ENCODE measurements at places on chromosomes 12 and 14.

DNA sequence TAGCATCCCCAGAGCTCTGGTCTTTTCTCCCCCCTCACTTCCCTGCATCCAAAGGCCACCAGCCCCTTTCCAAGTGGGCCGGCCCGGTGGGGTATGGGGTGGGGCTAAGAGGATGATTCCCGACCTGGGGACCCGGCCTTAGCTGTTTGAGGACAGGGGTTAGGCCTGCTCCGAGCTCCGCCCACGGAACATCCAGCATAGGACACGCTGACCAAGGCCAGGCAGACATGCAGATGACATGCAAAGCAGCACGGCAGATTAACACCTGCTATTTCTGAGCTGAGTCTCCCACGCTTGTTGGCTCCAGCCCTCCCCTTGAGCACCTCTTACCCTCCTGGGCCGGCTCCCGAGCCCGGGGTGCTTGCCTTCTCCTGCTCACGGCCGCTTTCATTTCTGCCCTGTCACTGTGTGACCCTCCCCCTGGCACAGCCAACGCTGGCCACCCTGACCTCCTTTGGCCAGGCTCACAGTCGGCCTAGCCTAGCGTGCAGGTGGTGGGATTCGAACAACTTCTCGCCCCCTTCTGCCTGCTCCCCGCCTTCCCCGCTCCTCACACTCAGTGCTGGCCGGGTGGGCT, 40.2 kb downstream of the TEAD4 start:
- no peak for DNase-seq
- H3K4me1 ChIP-seq = no peaks in the 10 kb centered on the region
- H3K27ac ChIP-seq = peak overlapping the region; percentile 79
- no peaks in the 10 kb centered on the region for H3K36me3 ChIP-seq

- no peaks in the 10 kb centered on the region for H3K27me3 ChIP-seq
- H3K36me3 ChIP-seq = no peaks in the 10 kb centered on the region
- H3K4me3 ChIP-seq = no peak overlapping the region
- DNase-seq = no peak
- no peak overlapping the region for H3K27ac ChIP-seq
Observed at GRCh38 chr12:53575502-53576249, 50.5 kb downstream of the ATF7 start.

DNA sequence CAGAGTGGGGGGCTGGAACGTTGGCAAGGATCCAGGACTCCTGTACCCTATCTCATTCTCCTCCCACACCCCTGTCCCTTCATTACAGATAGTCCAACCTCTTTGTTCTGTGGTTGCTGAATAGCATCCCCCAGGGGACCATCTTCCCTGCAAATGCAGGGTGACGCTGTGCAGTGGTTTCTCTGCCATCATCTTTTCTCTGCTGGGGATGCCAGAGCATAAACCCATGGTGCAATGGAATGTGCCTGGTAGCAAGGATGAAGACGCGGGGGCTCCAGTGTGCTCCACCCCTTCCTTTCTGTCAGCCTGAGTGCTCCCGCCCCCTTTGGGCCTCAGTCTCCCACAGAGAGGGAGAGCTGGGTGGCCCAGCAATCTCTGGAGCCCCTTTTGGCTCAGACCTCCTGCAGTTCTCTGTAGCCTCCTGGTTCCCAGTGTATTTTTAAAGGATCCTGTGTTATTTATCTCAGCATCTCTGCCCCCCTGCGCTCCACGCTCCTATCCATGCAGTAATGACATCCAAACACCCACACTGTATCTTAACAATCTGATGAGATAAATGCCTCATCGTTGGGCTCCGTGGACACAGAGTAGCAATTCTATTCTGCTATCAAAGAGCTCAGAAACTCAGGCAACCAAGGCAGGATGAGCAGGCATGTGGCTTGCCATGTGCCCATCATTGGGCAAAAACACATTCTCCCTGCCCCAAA, 212.8 kb downstream of the CACNA1C start:
- peak overlapping the region; percentile 46 for H3K27ac ChIP-seq
- H3K4me1 ChIP-seq = peaks cover 64% of the 10 kb centered on the region
- no peak for DNase-seq

- no peaks in the 10 kb centered on the region for H3K4me1 ChIP-seq
- no peak overlapping the region for H3K27ac ChIP-seq
- no peaks in the 10 kb centered on the region for H3K36me3 ChIP-seq
- no peak for DNase-seq
Observed at GRCh38 chr14:74859757-74860552, 16.0 kb downstream of the PROX2 start.

DNA sequence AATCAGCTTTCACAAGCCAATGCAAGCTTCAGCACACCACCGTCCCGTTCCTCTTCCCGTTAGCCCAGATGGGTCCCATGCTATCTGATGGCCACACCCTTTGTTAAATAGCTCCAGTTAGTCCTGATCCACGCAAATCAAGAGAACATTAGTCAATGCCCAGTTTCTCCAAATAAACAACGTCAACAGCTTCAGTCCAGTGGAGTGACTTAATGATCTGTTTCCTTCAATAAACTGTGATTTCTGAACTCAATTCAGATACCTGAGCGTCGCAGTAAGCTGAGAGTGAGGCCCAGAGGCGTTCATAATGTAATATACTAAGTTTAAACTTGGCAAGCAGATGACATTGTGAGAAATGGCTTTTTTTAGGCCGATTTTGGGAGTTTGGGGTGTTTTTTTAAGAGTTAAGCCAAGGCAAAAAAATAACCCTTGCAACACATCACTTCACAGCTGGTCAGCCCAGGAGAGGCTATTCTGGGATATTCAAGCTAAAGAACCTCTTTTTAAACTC, 112.3 kb downstream of the ZFP36L1 start:
- H3K36me3 ChIP-seq = no peaks in the 10 kb centered on the region
- H3K4me1 ChIP-seq = peaks cover 44% of the 10 kb centered on the region
- DNase-seq = no peak
- H3K4me3 ChIP-seq = no peak overlapping the region

GRCh38 chr12:110766311-110767154, 23.8 kb upstream of the PPP1CC start:
- H3K4me1 ChIP-seq = no peaks in the 10 kb centered on the region
- no peaks in the 10 kb centered on the region for H3K27me3 ChIP-seq
- H3K27ac ChIP-seq = no peak overlapping the region
- no peak for DNase-seq
- no peak overlapping the region for H3K4me3 ChIP-seq

GRCh38 chr12:129844662-129845220, 59.1 kb downstream of the TMEM132D start:
- no peak overlapping the region for H3K27ac ChIP-seq
- H3K4me3 ChIP-seq = no peak overlapping the region
- H3K36me3 ChIP-seq = no peaks in the 10 kb centered on the region
- no peaks in the 10 kb centered on the region for H3K27me3 ChIP-seq

GRCh38 chr12:121753844-121754264, 39.6 kb downstream of the RHOF start:
- H3K4me3 ChIP-seq = no peak overlapping the region
- peaks cover 16% of the 10 kb centered on the region for H3K4me1 ChIP-seq
- H3K36me3 ChIP-seq = no peaks in the 10 kb centered on the region
- peak overlapping the region; percentile 48 for H3K27ac ChIP-seq
- H3K27me3 ChIP-seq = no peaks in the 10 kb centered on the region

GRCh38 chr14:24311837-24312615, 724 bp downstream of the LTB4R start:
- H3K36me3 ChIP-seq = peaks cover 3% of the 10 kb centered on the region
- no peaks in the 10 kb centered on the region for H3K27me3 ChIP-seq
- no peak for DNase-seq
- no peaks in the 10 kb centered on the region for H3K4me1 ChIP-seq
- H3K27ac ChIP-seq = peak overlapping the region; percentile 86

DNA sequence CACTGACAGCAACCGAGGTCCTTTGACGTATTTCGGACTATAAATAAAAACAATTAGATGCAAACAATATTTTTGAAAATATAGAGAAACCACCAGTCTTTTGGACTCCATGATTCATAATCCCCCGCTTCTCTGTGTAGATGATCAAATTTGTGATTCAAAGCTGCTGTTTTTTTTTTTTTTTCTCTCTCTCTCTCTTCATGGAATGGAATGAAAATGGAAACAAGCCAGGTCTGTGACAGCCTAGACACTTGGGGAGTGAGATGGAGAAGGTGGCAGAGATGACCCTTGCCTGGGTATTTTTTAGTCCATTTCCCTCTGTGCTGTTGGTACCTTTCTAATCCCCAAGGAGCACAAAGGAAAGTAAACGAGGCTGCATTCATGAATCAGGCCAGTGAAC, 248.5 kb downstream of the GLT1D1 start:
- no peak overlapping the region for H3K4me3 ChIP-seq
- no peaks in the 10 kb centered on the region for H3K36me3 ChIP-seq
- H3K27me3 ChIP-seq = no peaks in the 10 kb centered on the region
- no peak for DNase-seq
- no peaks in the 10 kb centered on the region for H3K4me1 ChIP-seq
- no peak overlapping the region for H3K27ac ChIP-seq

DNA sequence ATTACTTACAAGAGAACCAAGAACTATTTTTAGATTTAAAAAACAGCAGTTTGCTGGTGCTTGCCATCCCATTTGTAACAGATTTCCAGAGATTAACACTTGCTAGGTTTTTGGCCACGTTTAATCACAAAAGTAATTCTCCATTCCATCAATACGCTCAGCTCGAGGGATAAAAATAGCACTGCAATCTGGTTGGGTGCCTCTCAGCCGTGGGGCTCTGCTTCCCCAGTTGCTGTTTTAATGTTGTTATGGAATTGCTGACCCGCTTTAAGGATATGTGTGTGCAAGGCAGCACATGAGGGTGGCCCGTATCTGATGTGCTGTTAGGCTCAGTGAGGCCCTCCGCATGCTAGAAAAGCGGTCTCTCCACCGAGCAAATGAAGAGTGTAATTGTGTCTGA, 222.2 kb upstream of the TMEM260 start:
- H3K27me3 ChIP-seq = no peaks in the 10 kb centered on the region
- no peaks in the 10 kb centered on the region for H3K4me1 ChIP-seq
- no peak overlapping the region for H3K27ac ChIP-seq
- no peak for DNase-seq
- no peak overlapping the region for H3K4me3 ChIP-seq

GRCh38 chr12:3107071-3107583, 29.9 kb downstream of the TSPAN9 start:
- no peaks in the 10 kb centered on the region for H3K27me3 ChIP-seq
- H3K27ac ChIP-seq = no peak overlapping the region
- H3K4me3 ChIP-seq = no peak overlapping the region
- H3K36me3 ChIP-seq = no peaks in the 10 kb centered on the region
- H3K4me1 ChIP-seq = peaks cover 60% of the 10 kb centered on the region
- DNase-seq = no peak

DNA sequence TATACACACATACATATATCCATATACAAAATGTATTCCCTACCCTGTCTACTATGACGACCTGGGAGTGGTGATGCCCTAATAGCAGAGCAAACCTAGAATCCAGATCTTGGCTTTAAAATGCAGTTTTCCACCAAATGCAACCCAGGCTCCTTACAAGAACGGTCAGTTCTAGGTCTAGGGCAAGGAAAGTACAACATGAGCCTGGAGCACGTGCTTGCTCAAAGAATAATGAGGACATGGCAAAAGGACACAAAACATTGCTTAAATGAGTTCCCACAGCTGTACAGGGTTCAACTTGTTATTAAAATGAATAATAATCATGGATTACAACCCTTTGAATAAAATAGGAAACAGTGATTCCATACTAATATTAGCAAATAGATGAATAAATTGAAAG, 94.7 kb downstream of the TMCC3 start:
- no peak overlapping the region for H3K4me3 ChIP-seq
- no peaks in the 10 kb centered on the region for H3K36me3 ChIP-seq
- H3K27ac ChIP-seq = no peak overlapping the region
- no peaks in the 10 kb centered on the region for H3K4me1 ChIP-seq
- H3K27me3 ChIP-seq = no peaks in the 10 kb centered on the region

DNA sequence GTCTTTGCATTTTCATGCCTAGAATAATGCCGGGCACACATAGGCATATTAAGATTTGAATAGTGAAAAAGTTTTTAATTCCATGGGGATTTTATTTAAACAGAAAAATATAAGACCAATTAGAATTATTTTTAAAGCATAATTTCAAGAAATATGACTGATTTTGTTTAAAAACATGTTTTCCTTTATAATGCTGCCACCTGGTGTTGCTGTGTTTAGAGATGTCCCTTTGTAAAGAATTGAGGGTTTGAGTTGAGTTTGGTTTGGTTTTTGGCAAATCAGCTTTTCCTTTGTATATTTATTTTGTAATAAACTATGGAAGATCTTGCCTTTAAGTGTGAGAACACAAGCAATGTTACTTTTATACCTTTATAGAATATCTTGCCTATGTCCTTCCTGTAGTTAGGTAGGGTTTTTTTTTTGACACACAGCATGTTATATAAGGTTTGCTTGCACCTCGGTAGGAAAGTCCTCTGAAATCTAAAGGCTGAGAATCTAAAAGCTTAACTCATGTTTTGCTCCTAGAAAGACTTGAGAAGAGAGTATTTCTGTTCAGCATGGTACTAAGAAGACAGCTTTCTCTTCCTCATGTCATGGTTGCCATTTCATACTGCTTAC, 31.4 kb upstream of the SNAPC1 start:
- H3K27ac ChIP-seq = peak overlapping the region; percentile 35
- H3K4me1 ChIP-seq = peaks cover 7% of the 10 kb centered on the region
- H3K36me3 ChIP-seq = peaks cover 40% of the 10 kb centered on the region
- H3K27me3 ChIP-seq = no peaks in the 10 kb centered on the region

- no peaks in the 10 kb centered on the region for H3K4me1 ChIP-seq
- no peaks in the 10 kb centered on the region for H3K36me3 ChIP-seq
- no peak overlapping the region for H3K4me3 ChIP-seq
- H3K27me3 ChIP-seq = no peaks in the 10 kb centered on the region
Observed at GRCh38 chr12:125688223-125688622, 623.0 kb downstream of the AACS start.

DNA sequence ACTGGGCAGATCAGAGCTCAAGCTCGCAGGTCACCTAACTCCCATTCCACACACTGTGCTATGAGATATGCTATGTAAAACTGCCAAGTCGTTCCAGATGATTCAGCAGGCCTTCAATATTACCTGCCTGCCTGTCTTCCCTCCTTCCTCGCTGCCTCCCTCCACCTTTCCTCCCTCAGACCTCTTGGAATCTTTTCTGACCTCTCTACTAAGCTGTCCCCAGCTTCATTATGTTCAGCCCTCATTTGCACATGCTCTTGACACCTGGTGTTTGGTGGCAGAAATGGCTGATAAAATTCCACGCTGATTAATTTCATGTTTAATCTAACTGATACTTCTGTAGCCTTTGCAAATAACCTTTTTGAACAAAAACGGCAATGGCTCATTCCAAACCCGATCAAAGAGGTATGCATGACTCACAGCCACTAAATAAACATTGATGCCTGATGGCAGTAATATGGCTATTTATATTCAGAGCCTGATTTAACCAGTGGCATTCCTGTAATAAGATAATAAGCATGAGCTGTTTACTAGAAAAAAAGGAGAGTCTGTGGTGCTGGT, 130.8 kb upstream of the EGLN3 start:
- no peak overlapping the region for H3K4me3 ChIP-seq
- H3K4me1 ChIP-seq = no peaks in the 10 kb centered on the region
- no peaks in the 10 kb centered on the region for H3K27me3 ChIP-seq
- no peak for DNase-seq
- H3K27ac ChIP-seq = peak overlapping the region; percentile 69

- H3K27ac ChIP-seq = no peak overlapping the region
- no peak for DNase-seq
- no peaks in the 10 kb centered on the region for H3K27me3 ChIP-seq
- no peak overlapping the region for H3K4me3 ChIP-seq
- H3K36me3 ChIP-seq = no peaks in the 10 kb centered on the region
Observed at GRCh38 chr12:95830335-95831089, 28.2 kb upstream of the SNRPF start.
